ENCODE measurements at places on chromosomes 13 and 19.

GRCh38 chr19:2150794-2151338, 500 bp downstream of the AP3D1 start:
- DNase-seq = no peak

DNA sequence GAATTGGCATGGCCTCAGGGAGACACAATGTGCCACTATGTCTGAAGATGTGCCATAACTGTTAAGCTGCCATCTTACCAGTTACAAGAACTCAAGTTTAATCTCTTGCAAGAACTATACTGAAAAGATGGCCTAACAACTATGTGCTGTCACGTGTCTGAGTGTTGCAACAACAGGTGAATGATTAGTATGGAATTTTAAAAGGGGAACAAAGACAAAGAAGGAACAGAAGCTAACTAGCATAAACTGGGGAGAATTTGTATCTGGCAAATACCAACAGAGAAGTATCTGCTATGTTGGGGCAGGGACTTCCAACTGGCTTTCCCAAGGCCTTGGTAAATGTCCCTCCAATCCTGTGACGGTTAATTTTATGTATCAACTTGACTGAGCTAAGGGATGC, 11.5 kb upstream of the ACOD1 start:
- no peak for DNase-seq

- no peak for DNase-seq
These were observed 112.3 kb upstream of the FBXL3 start for GRCh38 chr13:77139306-77139705.

GRCh38 chr13:113895436-113895835, 31.6 kb upstream of the GAS6 start:
- DNase-seq = no peak

Data from H9 (cell line).